AG08395 (cell line): ENCODE measurements at places on chromosomes 5 and 9.

DNA sequence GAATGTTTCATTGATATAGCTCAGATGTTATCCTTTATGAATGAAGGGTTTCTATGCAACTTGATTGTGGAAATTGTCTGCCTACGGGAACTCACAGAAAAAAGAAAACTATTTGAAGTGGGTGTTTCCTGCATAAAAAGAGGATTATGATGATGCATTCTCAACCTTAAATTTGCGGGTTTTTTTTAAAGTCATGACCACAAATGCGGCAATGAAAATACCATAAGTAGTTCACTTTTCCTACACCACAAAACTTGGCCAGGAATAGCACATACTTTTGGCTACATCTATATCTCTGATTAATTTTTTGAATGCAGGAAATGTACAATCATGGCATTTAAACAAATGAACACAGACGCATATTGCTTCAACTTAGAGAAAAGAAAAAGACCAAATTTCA lies 754.7 kb downstream of the DTWD2 start:
- no peak for DNase-seq

GRCh38 chr5:2190549-2190948 lies 307.8 kb upstream of the IRX4 start:
- no peak for DNase-seq

DNA sequence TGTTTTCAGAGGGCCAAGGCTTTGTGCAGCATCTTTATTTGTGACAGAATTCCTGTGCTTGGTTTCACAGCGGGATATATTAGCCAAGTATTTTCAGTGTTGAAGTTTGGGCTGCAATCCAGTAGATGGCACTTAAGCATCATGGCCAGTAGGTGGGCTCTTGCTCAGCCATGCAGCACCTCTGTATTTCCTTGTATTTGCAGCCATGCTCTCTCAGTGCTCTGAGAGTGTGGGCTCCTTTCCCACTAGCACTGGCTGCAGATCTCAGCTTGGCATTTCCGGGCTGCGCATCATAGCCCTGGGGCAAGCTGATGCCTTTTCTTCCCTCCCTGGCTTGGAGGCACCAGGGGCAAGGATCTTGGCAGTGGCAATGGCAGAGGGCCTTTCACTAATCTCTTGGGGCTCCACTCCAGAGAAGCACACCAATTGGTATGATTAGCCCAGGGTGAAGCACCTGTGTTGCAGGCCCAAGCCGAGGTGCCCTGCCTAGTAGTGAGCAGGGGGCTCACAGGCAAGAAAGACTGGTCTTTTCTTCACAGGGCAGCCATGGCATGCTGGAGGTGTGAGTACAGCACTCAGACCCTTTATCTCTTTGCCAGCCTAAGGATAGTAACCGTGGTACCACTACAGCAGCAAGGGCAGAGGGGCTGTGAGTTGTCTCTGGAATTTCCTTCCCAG lies 48.3 kb downstream of the SLCO6A1 start:
- no peak for DNase-seq

- no peak for DNase-seq
Measured at GRCh38 chr5:141879941-141880738, 1.9 kb upstream of the PCDH1 start.

DNA sequence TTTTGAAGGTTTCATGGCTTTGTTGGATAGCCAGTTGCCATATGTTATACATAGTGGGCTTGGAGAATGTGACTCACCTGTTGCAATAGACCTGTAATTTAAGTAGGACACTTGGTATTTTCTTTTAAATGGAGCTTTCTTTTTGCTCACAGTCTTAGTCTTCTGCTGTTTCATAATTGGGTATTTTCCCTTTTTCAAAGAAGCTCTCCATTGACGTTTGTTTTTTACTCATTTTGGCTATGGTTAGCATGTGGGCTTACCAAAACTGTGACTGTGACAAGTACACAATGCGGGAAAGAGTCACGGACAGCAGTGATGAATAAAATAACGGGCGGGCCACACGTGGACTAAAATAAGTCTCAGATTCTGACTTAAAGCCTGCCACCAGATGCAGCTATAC lies 23.2 kb upstream of the RNF20 start:
- no peak for DNase-seq

DNA sequence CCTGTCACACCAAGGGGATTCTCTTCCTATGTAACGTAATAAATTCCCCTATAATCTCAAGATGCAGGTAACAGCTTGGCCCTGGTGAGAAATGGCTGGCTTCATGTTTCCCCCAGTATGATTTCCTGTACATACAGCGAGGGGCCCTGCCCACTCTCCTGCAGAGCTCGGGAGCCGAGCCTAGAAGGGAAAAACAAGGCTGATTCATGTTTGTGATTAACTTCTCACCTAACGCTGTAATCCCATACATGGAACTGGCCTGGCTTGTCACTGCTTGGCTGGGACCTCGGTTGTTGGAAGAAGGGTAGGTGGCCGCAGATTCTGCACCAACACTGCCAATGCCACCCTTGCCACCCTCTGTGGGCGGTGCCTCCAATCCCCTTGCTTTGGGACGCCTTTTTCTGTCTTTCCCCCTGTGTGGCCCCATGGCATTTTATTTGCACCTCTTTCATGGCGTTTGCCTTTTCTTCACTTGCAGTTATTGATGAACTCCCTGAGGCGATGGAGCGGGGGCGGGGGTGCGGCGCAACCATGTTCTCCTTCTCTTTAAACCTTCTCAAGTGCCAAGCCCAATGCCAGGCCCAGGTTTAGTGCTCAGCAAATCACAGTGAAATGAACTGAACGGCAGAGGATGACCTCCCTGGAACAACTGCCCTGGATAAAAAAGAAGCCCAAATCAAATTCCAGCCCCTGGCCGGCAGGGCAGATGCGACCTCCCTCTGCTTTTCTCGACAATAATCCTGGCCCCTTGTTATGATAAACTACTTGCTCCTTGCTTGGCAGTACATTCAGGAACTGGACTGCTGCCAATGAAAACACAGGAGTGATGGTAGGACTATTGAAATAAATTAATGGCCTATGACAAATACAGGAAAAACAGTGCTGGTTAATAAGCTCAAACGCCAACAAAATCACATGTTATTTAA lies 108.1 kb downstream of the TMEM174 start:
- DNase-seq: no peak

GRCh38 chr9:97311798-97312500 lies 4.5 kb downstream of the CCDC180 start:
- no peak for DNase-seq

- DNase-seq: peak; percentile 31
Measured at GRCh38 chr9:92342825-92343488, 17.2 kb downstream of the CENPP start.

DNA sequence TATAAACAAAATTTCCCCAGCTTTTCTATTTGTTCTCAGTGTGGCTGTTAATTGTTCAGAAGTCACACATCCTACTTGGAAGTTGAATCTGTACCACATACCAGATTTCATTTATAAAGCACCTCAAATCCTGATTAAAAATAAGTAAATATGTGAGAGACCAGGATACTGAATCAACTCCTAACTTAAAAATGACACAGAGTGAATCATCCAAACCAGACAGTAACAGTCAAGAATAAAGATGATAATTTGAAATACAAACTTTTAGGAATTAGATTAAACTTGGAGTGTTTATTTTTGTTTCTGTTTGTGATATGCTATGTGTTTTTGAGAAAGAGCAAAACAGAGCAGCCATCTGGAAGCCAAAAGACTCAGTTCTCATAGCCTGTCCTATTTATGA lies 633.2 kb upstream of the RORB start:
- DNase-seq: no peak

DNA sequence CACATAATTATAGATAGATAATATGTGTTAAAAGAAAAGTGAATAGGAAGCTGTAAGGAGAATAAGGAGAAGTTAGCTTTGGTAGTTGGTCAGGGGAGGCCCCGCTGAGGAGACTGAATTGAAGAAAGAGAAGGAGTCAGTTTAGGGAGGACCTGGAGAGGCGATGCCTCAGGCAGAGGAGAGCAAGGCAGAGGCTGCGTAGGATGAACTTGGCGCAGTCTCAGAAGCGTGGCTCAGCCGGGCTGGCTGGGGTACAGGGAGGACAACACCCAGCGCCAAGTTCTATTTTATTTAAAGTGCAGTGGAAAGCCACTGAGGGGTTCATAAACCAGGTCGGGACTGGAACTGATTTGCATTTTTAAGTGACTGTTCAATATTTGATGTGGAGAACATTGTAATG lies 68.5 kb downstream of the PTCD2 start:
- DNase-seq: no peak

GRCh38 chr9:117387422-117387821 lies 27.4 kb downstream of the ASTN2 start:
- DNase-seq: no peak

DNA sequence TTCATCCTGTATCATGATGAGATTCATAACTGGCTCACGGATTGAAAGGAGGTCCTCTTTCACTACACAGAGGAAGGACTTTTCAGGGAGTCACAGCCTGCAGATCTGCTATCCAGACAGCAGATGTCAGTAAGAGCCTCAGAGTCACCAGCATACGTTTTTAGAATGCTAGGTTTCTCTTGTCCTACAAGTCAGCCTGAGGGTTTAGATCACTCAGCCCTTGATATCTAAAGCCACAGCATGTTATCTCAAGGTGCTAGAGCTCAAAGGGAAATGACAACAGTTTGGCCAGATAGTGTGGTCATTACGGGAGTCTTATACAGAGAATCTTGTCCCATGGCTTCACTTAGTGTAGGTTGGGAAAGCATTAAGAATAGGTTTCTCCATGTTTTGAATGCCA lies 30.9 kb upstream of the SLC46A2 start:
- peak; percentile 57 for DNase-seq

DNA sequence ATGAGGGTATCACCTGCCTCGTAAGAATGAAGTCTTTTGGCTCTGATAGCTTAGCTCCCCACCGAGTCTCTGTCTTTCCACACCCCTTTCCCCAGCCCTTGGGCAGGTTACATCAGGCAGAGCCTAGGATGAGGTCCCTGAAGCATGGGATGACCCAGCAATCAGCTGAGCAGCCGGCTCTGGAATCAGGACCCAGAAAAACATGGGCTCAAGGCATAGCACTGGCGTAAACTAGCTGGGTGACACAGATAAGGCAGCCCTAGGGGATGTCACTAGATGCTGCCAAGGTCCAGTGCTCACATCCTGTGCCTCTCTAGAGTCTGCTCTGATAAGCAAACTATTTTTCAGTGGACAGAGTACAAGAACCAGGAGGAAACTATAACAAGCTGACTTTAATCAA lies 26.6 kb downstream of the IDNK start:
- no peak for DNase-seq

- DNase-seq: peak; percentile 9
Measured at GRCh38 chr5:34849253-34849652, 10.3 kb downstream of the TTC23L start.

- no peak for DNase-seq
Measured at GRCh38 chr5:10485142-10485795, 43.6 kb downstream of the ROPN1L start.

DNA sequence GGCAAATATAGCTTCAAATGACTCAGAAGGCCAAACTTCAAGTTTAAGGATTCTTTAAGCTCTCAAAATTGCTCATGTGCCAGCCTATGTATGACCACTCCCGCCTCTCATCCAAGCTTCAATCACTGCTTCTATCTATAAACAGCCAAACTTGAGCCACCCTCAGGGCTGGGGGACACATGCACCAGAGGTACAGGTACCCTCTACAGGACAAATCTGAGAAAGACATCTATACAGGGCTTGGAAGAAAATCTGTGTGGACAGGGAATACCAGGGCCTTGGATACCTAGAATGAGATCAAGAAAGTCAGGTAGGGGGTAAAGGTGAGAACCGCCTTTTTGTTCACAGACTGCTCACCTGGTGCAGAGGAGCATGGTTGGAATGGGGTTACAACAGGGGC lies 217.9 kb downstream of the ATPSCKMT start:
- DNase-seq: peak; percentile 1

- DNase-seq: no peak
Measured at GRCh38 chr9:116279230-116279629, 125.6 kb downstream of the PAPPA start.

- DNase-seq: no peak
Measured at GRCh38 chr9:120261419-120261818, 318.5 kb downstream of the CDK5RAP2 start.

DNA sequence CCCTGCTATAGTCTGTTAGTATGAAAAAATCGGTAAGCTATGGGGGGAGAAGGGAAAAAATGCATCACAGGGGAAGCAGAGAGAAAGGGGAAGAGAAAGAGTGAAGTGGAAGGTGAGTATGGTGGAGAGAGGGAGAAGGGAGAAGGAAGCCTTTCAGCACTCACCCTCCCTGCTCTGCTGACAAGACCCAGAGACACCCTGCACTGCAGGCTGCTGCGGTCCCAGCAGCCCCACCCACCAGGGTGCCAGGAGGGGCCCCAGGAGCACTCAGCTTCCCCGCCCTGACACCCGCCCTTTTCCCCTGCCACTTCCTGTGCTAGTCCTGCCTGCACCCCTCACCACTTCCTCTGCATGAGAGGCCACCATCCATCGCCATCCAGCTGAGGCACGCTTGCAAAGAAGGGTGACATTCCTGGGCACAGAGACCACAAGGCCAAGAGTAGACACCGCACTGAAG lies 12.7 kb downstream of the STK10 start:
- no peak for DNase-seq

GRCh38 chr5:132298298-132299212 lies 4.4 kb downstream of the SLC22A4 start:
- DNase-seq: no peak

GRCh38 chr5:107285772-107286171 lies 385.0 kb downstream of the EFNA5 start:
- DNase-seq: no peak

- DNase-seq: no peak
Measured at GRCh38 chr5:106167766-106168165, 1503.0 kb downstream of the EFNA5 start.

- no peak for DNase-seq
Measured at GRCh38 chr5:113682497-113683136, 169.1 kb downstream of the YTHDC2 start.

- DNase-seq: no peak
Measured at GRCh38 chr5:138033386-138033808, 518 bp upstream of the FAM13B start.

GRCh38 chr5:138658676-138659075 lies 83.5 kb upstream of the HSPA9 start:
- DNase-seq: no peak

DNA sequence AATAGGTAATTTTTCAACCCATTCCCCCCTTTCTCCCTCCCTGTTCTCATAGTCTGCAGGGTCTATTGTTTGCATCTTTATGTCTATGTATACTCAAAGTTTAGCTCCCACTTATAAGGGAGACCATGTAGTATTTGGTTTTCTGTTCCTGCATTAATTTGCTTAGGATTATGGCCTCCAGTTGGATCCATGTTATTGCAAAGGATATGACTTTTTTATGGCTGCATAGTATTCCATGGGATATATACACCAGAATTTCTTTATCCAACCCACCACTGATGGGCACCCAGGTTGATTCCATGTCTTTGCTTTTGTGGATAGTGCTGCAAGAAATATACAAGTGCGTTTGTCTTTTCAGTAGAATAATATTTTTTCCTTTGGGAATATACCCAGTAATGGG lies 761.6 kb upstream of the GRAMD2B start:
- DNase-seq: no peak

- no peak for DNase-seq
Measured at GRCh38 chr5:88876714-88877113, 6.3 kb downstream of the MEF2C start.

GRCh38 chr9:111839387-111839786 lies 44.6 kb upstream of the SHOC1 start:
- no peak for DNase-seq
